ENCODE measurements at places on chromosomes 3 and 15. TPM values are rescaled to one million over a fixed set of nuclear protein-coding genes. Genes with fewer than 3 reads are reported as not detected.

RPL39L gene
- total RNA-seq, result 12.7 TPM

CPNE4 gene
- total RNA-seq, result 28.0 TPM

DNA sequence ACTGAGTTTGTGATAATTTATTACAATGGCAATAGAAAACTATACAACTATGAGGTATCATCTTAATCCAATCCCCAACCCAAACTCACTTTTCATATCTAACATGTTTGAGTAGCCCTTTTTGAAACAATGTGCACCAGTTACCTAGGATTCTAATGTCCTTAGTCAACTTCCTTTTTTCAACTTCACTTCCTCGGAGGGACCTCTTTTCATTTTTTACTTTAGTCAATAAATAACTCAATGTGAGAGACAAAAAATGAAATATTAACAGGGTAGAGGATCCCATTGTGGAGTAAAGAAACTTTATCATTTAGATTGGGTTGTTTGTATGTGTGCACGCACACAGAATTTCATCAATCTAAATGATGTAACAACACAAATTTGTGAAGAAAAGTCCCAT, 193.6 kb upstream of the LRRC3B start:
- no peak for DNase-seq

DNA sequence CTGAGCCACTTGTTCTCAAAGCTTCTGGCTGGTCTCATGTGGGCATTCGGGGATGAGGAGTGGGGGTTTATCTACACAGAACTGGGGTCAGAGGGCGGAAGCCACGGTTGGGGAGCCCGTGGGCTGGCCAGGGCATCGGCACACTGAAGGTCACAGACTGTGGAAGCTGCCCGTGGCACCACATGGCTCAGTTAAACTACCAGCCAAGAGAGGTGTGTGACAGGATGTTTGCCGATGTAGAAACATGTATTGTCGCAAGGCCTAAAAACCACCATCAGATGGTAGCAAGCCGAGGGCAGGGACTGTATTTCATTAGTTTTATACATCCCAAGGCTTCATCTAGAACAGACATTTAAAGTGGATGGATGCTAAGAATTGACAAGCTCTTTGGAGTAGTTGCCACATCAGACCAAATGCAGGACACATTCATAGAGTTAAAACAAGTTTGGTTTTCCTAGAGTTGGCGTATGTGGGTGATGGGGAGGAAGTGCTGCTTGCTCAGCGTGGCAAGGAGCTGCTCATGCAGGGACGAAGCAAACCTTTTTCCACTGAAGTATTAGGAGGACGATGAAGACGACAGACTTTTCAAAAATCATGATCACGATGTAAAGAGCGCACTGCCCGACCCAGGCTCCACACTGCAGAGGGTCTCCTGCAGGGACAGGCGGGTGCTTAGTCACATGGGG, 9.6 kb upstream of the MUSTN1 start:
- DNase-seq, result no peak

DNA sequence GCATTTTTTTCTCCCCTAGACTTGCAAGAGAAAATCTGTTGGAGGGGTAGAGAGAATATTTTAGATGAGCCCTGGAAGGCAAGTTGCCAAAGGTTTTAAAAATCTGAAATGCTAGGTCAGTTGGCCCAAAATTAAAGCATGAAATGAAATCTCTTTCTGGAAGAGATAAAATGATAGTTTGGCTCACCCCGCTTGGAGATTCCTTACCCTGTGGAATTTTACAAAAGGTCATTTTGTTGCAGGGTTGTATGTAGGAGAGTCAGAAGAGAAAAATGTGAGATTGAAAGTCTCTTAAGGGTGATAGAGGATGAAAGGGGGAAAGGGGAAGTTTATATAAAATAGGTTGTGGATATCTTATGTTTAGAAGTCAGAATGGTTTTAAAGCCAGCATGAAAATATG, 277.8 kb downstream of the CD47 start:
- DNase-seq, result no peak

GRCh38 chr3:141391298-141391990, 23.1 kb downstream of the ZBTB38 start:
- DNase-seq, result no peak
